IMR-90 (cell line): ENCODE measurements at places on chromosomes 1 and 21. TPM values are rescaled to one million over a fixed set of nuclear protein-coding genes. Genes with fewer than 3 reads are reported as not detected.

GRCh38 chr1:57736940-57737339 is 313.1 kb upstream of the DAB1 start:
- DNase-seq = no peak

The REG4 gene
- total RNA-seq = not detected in 2 replicates

The PGLYRP3 gene
- total RNA-seq = not detected in 2 replicates

GRCh38 chr1:234745844-234746797 is 136.1 kb upstream of the IRF2BP2 start:
- DNase-seq = peak; percentile 71

GRCh38 chr1:89905395-89906058 is 84.7 kb downstream of the LRRC8D start:
- DNase-seq = peak; percentile 33

DNA sequence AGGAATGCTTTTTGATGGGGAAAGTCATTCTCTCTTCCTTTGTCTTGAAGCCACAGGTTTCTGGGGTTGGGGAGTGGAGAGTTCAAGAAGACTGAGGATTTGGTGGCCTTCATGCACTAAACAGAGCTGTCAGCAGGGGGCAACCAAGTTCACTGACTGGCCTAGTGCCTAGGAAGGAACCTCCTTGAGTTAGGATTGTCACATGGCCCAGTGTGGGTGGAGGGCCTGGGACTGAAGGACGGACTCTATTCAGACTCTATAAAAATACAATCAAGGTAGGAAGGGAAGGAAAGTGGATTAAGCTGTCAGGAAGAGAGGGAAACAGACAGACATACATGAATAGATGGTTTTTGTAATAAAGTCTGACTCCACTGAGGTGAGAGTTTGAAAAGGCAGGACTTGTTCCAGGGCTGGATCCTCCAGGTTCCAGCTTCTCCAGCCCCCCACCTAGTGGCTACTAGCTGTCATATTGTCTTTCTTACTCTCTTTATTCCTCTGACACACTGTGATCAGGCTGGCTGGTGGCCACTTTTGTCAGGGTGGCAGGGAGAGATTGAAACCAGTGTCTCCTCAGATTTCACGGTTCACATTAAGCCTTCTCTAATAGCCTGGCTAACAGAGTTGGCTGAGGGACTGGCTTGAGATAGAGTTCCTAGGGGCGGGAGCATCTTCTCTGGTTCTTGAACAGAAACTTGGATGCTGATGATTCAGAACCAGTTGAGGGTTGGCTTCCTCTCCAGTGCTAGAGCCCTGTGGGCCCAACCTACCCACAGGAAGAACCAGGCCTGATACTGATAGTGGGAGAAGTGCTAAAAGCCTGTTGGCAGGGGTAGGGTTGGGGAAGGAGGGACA is 4.1 kb upstream of the SH3BGRL3 start:
- peak; percentile 95 for DNase-seq

DNA sequence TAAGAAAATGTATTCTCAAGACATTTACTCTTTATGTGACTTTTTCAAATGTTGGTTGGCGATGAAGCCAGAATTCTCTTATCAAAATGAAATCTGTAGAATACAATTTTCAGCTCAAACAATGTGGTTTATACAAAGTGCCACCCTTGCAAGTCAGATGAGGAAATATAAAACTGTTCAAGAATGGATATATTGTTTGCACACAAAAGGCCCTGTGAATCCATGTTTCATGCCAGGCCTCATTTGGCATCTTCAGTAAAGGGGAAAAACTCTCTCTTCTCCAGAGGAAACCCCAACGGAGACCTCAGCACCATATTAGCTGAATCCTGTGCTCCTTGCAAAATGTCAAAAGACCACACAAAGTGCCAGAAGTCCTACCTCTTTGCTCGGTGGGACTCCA is 310.4 kb downstream of the RRAGC start:
- no peak for DNase-seq

The TAL1 gene
- total RNA-seq = not detected in 2 replicates

The FCRL4 gene
- total RNA-seq = not detected in 2 replicates

DNA sequence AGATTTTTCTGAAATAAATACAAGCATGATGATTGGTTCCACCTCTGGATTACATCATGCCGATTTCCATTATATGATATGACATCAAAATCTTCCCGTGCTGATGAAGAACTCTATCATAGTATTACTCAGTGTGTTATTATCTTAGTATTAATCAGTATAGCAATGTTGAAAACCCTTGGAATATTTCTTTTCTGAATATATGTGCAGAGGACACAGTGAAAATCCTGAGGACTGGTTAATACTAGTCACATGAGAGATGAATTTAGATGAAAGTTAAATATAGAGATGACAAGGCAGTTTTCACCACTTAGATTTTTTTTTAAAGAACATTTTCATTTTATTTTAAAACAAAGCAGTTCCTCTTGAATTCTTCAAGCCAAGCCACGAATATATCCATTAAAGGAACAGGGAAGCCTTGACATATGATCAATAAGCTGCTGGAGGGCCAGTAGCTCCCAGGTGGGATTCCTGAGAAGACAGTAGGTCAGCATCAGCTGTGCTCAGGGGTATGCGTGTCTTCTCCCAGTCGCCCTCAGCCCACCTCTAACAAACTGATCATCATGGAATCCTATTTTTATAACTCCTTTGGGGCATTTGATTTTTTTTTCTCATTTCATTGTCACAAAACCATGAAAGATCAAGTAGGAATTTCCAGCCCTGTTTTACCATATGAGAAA is 56.2 kb upstream of the UBE2U start:
- DNase-seq = no peak

The ADORA3 gene
- not detected in 2 replicates for total RNA-seq
